ENCODE measurements at places on chromosomes 13 and 19. TPM values are rescaled to one million over a fixed set of nuclear protein-coding genes. Genes with fewer than 3 reads are reported as not detected.

DNA sequence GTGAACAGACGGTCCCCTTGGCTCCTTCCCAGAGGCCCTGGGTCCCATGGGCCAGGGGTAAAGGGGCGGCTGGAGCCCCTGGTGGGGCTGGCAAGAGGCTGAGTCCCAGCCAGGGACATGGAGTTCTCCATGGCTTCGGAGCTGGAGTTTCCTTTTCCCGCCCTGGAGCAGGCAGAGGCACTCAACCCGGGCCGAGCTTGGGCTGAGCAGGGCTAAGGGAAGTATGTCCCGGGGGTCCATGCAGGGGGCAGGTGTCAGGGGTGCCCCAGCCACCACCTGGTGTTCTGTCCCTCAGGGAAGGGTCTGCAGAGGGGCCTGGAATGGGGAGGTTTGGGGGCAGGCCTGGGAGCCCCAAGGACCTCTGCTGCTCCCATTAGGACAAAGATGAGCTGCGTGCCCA lies 54.0 kb upstream of the TPM4 start:
- H3K36me3 ChIP-seq = no peaks in the 10 kb centered on the region
- no peak for DNase-seq
- H3K4me3 ChIP-seq = no peak overlapping the region
- no peaks in the 10 kb centered on the region for H3K4me1 ChIP-seq

DNA sequence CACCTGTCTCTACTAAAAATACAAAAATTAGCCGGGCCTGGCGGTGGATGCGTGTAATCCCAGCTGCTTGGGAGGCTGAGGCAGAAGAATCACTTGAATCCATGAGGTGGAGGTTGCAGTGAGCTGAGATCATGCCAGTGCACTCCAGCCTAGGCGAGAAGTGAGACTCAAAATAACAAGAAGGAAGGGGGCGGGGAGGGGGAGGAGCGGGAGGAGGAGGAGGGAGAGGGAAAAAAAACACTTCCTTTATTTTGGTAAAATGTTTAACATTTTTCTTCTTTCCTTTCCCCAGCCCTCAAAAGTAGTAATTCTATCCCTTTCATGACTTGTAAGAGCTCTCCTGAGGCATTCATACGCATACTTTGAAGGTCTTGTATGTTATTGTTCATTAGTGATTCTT lies 44.3 kb downstream of the SPRY2 start:
- no peaks in the 10 kb centered on the region for H3K4me1 ChIP-seq
- H3K27me3 ChIP-seq = no peaks in the 10 kb centered on the region
- H3K36me3 ChIP-seq = no peaks in the 10 kb centered on the region
- H3K27ac ChIP-seq = no peak overlapping the region

DNA sequence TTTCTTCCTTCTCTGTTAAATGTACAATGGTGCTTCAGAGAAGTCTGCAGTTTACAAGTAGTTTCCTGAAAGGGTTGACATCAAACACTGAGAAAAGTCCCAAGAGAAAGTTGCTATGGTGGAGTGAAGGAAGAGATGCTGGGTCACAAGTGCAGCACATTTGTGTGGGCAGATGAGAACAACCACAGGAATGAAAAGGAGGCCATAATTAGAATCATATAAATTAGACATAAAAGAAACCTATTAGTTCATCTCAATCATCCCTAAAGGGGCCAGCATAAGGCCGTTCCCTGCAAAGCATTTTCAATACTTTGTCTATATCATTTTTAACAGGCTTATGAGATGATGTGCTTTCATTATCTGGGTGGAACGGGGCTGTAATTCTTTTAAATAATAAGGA lies 359.2 kb downstream of the IRS2 start:
- no peak for DNase-seq
- H3K27me3 ChIP-seq = no peaks in the 10 kb centered on the region
- H3K36me3 ChIP-seq = no peaks in the 10 kb centered on the region
- no peaks in the 10 kb centered on the region for H3K4me1 ChIP-seq
- no peak overlapping the region for H3K27ac ChIP-seq

- no peak overlapping the region for H3K4me3 ChIP-seq
- no peak overlapping the region for H3K27ac ChIP-seq
- H3K36me3 ChIP-seq = no peaks in the 10 kb centered on the region
- H3K4me1 ChIP-seq = no peaks in the 10 kb centered on the region
Observed at GRCh38 chr19:34512254-34512822, 30.8 kb downstream of the WTIP start.

DNA sequence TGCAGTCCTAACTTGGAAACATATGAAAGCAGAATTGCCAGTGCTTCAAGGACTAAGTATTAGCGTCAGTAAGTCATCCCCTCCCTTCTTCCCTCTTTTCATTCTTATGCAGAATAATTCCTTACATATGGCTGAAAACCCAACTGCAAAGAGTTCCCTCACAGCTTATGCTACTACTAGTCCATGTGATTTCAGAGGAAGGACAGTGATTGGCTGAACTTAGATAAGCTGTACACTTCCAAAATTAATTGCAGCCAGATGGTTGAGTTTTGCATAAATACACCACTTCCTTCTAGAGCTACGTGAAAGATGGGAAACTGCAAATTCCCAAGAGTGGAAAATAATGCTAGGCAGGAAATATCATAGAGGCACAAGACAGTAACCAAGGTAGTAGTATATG lies 730.4 kb downstream of the OLFM4 start:
- no peaks in the 10 kb centered on the region for H3K36me3 ChIP-seq
- no peaks in the 10 kb centered on the region for H3K4me1 ChIP-seq
- H3K27me3 ChIP-seq = no peaks in the 10 kb centered on the region
- no peak for DNase-seq

The RXFP2 gene
- not detected for total RNA-seq

The ATXN8OS gene
- not detected for total RNA-seq

The CCDC169 gene
- total RNA-seq = 2.3 TPM

The CATSPERD gene
- 0.08 TPM for total RNA-seq

DNA sequence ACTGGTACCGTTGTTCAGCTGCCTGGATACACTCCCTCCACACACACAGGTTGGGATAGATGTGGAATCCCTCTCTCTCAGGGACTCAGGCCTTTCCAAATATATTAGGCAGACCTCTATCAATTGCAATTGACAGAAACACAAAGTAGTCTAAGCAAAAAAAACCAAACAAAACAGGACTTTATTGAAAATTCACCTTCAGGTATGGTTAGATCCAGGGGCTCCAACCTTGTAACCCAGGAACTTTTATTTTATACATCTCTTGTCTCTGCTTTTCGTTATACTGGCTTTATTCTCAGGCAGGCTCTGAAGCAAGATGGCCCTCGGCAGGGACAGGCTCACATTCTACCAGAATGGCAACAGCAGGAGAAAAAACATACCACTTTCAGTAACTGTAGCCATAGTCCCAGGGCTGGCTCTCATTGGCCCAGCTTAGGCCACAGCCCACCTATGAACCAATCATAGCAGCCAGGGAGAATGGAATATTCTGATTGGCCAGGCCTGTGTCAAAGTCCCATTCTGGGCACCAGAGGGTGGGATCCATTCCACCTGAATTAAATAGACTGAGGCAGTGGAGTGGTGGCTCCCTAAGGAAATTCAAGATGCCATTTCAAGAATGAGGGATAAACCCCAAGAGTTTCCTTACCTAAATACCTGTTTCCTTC lies 13.1 kb upstream of the CEACAM19 start:
- H3K4me1 ChIP-seq = no peaks in the 10 kb centered on the region
- no peak overlapping the region for H3K27ac ChIP-seq
- H3K36me3 ChIP-seq = no peaks in the 10 kb centered on the region
- H3K27me3 ChIP-seq = no peaks in the 10 kb centered on the region
- no peak overlapping the region for H3K4me3 ChIP-seq

DNA sequence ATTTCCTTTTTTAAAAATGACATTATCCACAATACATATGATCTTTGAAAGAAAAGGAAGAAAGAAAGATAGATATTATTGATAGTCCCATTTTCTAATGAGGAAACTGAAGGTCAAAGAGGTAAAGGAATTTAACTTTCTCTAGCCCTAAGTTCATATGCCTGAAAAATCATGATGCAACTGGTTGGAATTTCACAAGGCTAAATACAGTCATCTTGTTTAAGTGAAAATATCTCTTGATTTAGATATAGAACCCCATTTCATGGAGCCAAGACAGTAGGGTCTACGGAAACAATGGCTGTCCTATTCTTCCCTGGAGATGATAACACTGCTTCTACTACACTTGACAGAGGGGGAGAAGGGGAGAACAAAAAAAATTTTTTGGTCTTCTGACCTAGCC lies 366.2 kb downstream of the DNAJC15 start:
- H3K36me3 ChIP-seq = no peaks in the 10 kb centered on the region
- H3K4me3 ChIP-seq = no peak overlapping the region
- no peaks in the 10 kb centered on the region for H3K4me1 ChIP-seq
- no peak overlapping the region for H3K27ac ChIP-seq
- no peak for DNase-seq

The ZNF99 gene
- total RNA-seq = not detected

The PLPPR3 gene
- total RNA-seq = 63.7 TPM

DNA sequence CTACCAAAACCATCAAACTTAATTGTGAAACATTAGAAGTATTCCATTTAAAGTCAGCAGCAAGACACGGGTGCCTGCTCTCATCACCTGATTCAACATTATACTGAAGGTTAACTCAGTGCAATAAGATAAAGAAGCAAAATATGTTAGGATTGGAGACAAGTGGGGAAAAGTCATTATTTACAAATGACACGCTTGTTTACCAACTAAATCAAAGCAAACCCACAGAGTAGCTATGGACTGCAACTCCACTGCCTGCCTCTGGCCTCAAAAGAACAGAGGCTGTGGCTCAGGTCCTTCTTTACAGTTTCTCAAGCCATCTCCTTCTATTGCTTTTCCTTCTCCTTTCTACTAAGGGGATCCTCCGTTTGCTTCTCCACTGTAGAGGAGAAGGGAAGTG lies 21.0 kb upstream of the ATP12A start:
- no peaks in the 10 kb centered on the region for H3K27me3 ChIP-seq
- H3K4me3 ChIP-seq = no peak overlapping the region
- no peak for DNase-seq

The CERS1 gene
- total RNA-seq = 4.5 TPM

The CEACAM20 gene
- total RNA-seq = not detected

DNA sequence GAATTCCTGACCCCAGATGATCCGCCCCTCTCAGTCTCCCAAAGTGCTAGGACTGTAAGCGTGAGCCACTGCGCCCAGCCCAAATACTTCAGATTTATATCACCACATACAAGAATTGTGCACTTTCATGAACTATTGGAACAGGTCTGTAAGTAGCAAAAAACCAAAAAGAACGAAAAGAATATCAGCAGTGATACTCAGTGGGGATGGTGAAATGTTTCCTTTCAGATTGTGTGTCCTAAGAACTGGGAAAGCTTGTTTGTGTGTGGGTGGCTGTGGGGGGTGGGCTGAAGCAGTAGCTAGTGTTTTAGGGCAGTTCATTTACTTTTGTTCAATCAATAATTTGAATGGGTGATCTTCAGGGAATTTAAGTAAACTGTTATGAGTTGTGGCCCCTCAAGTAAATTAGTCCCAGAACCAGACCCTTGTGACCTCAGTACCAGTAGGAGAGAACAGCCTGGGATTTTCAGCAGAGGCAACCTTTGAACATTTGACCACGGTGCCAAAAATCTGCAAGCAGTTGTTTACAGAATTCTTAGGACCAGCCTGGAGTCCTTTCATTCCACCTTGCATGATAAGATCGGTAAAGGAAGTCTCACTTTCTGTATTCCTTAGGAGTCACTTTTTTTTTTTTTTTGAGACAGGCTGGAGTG lies 106.6 kb downstream of the LRCH1 start:
- H3K27me3 ChIP-seq = no peaks in the 10 kb centered on the region
- no peak for DNase-seq
- H3K4me1 ChIP-seq = no peaks in the 10 kb centered on the region
- no peaks in the 10 kb centered on the region for H3K36me3 ChIP-seq
- H3K27ac ChIP-seq = no peak overlapping the region
- H3K4me3 ChIP-seq = no peak overlapping the region

- no peak for DNase-seq
- no peaks in the 10 kb centered on the region for H3K4me1 ChIP-seq
- no peaks in the 10 kb centered on the region for H3K27me3 ChIP-seq
- no peak overlapping the region for H3K4me3 ChIP-seq
- H3K27ac ChIP-seq = no peak overlapping the region
Observed at GRCh38 chr13:102582256-102582655, 14.5 kb upstream of the TPP2 start.

DNA sequence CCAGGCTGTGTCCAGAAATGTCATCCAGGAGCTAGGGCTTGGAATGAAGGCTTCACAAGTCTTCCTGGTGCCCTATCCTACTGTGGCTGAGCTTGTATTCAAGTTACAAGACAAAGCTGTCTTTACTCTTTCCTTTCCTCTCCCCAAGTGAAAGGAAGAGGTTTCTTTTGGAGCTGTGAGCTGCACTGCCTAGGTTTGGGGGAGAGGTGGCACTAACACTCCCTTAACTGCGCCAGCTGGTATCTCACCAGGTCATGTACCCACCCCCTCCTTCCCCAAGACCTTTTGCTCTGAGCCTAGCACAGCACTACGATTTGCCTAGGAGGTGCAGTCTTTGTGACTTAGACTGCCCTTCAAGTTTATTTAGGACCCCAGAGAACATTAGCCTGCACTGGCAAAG lies 2053.6 kb upstream of the PRR20A start:
- no peaks in the 10 kb centered on the region for H3K4me1 ChIP-seq
- no peak overlapping the region for H3K27ac ChIP-seq
- H3K4me3 ChIP-seq = no peak overlapping the region
- H3K27me3 ChIP-seq = no peaks in the 10 kb centered on the region
- DNase-seq = no peak

Data from Panc1 (cell line).